Stimulated activated CD8-positive, alpha-beta memory T cell treated with anti-CD3 and anti-CD28 coated beads, Interleukin-15, amount 100 ng/mL, for 24 hours (primary cell): ENCODE measurements at places on chromosomes 7 and 10.

- DNase-seq: no peak
These were observed 582.1 kb upstream of the DPP6 start for GRCh38 chr7:153470004-153470671.

DNA sequence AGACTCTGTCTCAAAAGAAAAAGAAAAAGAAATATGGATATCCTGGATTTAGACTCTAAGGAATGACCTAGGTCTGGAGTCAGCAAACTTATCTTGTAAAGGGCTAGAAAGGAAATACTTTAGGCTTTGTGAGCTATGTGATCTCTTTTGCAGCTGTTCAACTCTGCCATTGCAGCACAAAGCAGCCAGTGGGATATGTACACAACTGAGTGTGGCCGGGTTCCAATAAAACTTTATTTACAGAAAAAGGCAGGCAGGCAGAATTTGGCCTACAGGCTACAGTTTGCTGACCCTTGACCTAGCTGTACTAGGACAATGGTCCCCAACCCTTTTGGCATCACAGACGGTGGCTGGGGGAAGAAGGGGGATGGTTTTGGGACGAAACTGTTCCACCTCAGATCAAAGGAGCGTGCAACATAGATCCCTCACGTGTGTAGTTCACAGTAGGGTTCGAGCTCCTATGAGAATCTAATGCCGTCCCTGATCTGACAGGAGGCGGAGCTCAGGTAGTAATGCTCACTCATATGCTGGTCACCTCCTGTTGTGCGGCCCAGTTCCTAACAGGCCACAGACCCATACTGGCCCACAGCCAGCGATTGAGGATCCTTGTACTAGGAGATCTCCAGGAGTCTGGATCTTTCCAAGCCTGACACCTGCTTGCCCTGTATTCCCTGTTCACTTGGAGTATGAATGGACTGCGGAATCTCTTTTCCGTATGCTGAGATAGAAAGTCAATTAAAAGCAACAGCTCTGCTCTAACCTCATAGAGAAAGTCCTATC, 63.0 kb downstream of the CUL1 start:
- DNase-seq: no peak

- DNase-seq: no peak
These were observed 37.6 kb downstream of the WBP1L start for GRCh38 chr10:102781090-102781920.

DNA sequence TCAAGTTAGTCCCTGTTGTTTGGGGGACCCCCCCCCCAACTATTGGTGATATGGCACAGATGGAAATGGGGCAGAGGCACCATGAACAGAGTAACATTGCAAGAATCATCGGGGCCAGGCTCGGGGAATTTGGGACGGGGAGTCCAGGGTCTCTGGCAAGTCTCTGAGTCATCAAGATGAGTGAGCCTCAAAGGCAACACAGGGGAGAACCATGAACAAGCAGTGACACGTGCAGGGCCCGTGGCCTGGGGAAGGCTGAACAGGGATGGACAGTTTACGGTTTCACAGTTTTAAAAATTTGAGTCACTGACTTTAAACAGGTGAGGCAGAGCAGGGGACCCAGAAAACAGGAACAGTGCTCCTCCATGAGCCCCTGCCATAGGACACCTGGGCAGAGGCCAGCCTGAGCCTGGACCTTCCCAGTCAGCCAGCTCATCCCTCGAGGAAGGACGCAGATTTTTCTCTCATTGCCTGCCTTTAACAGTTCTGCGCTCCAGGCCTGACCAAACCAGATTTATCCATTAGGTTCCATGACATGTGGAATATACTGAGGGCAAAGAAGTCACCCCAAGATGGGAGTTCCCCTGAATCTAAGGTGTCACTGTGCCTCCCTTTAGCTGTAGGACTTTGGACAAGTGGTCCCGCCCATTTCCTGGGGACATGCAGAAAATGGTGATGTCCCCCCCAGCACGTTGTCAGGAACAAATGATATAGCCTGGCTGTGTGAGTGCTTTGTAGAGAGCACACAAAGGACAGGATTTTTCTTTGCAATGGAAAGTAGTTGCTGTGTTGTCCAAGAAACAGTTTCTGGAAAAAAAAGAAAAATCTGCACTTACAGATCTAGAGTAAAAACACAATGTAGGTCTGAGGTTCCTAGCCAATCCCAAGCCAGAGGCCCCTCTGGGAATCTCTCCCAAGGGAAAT, 23.8 kb downstream of the CHST15 start:
- no peak for DNase-seq

DNA sequence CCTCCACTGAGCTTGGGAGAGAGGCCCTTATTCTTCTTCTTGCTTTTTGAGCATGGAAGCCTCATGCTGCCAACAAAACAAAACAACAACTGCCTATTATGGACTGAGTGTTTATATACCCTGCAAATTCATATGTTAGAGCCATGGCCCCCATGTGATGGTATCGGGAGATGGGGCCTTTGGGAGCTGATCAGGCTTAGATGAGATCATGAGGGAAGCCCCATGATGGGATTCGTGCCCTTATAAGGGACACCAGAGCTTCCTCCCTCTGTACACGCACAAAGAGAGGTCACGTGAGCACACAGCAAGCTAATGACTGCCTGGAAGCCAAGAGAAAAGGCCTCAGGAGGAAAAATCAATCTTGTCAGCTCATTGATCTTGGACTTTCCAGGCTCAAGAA, 235.0 kb downstream of the FANK1 start:
- DNase-seq: no peak

DNA sequence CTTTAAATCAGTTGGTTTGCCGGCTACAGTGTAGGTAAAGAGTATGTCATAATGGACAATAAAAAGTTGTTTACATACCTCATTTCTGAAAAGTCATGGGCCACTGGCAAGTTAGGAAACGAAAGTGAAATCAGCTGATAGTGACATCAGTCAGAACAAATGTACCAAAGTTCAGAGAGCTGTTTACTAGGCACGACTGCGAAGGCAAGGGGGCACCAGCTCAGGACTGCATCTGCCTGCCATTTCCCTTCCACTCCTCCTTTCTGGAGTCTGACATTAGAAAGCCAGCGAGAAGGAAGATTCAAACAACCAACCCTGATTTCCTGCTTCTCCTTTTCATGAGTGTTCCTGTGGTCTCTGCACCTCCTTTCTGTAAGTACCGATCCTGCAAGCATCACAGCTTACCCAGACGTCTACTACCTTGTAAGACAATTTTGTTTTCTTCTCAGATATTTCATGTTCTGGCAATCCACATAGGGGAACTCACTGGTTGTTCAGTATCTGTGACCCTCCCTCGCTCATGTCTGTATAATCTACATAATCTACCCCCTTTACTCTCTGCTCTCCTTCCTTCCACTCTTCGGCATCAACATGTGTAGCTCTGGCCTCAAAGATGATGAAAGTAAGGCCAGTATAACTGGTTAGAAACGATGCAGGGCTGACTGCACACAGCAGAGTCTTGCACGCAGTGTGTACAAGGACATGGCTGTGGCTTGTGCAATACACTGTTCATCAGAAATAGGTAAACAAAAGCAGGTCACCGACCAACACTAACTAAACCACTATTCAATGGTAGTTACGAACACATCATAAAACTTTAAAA, at the start of gene TMEM140:
TSS of gene TMEM140 (plus strand) at position 174 of the 823 bp plus-strand sequence. CDS start 16,370 bp downstream, outside the sequence.
- DNase-seq: no peak

- DNase-seq: no peak
These were observed 47.4 kb downstream of the LRRC4 start for GRCh38 chr7:127983804-127984332.

DNA sequence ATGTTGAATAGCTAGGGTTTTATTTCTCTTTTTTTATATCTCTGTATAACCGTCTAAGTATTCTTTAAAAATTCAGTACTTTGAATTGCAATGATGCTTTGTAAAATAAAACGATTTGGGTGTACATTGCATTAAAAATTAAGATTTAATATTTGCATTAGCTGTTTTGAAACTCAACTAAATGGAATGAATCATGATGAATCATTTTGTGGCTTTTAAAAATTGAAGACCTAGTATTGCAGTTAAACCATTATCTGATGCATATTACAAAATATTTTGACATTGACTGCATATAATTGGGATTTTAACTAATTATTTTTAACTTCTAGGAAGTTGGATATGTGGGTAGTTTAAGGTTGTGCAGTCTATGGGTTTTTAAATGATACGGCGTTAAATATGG, 314.0 kb downstream of the CDK14 start:
- no peak for DNase-seq

DNA sequence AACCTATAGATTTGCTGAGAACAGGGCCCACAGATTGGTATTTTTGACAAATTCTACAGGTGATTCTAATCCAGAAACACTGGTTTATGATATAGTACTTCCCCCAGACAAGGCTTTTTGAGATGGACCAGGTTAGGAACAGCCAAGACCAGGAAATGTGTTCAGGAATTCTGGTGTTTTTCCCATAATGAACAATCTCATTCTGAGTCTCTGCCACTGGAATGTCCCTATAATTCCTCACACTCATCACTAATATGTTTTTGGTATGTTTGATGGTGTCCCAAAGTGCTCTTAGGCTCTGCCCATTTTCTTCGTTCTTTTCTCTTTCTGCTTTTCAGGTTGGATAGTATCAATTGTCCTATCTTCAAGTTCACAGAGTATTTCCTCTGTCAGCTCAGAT, 107.2 kb upstream of the IGFBP3 start:
- DNase-seq: no peak

- DNase-seq: no peak
These were observed 67.1 kb downstream of the C10orf143 start for GRCh38 chr10:130043491-130043890.

GRCh38 chr7:17005271-17005670, 123.5 kb upstream of the AGR3 start:
- DNase-seq: no peak

- DNase-seq: no peak
These were observed 9.3 kb upstream of the PNLIPRP3 start for GRCh38 chr10:116418389-116418788.

GRCh38 chr7:48141521-48141920, 29.7 kb upstream of the ABCA13 start:
- DNase-seq: no peak

GRCh38 chr10:61465901-61466632, 12.9 kb upstream of the TMEM26 start:
- no peak for DNase-seq

DNA sequence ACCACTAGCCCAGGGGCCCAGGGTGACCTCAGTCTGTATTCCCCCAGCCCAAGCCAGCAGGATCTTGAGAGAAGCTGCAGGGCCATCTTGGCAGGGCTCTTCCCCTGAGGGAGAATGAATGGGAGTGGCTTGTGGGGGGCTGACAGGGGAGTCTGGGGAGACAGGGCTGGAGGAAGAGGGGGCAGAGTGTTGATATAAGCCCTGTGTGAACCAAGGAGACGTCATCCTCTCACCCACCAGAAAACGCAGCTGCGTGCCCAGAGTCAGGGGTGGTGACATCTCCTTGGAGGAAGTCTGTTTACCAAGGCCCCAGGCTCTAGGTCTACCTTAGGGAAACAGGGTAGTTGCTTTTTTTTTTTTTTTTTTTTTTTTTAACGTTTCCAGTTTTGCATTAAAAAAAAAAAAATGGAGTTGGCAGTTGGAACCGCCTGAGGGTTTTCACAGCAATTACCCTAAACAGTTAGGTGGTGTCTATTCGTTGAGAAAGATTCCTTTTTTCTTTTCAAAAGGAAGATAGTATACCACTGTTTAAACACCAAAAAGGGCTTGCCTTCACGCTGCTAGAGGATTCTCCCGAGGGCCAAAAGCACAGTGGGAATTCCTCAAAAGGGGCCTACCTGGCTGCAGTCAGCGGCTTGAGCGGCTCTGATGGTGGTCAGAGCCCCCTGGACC, 113.8 kb downstream of the PRPF18 start:
- DNase-seq: no peak

GRCh38 chr10:61257956-61258496, 195.2 kb downstream of the TMEM26 start:
- DNase-seq: no peak

DNA sequence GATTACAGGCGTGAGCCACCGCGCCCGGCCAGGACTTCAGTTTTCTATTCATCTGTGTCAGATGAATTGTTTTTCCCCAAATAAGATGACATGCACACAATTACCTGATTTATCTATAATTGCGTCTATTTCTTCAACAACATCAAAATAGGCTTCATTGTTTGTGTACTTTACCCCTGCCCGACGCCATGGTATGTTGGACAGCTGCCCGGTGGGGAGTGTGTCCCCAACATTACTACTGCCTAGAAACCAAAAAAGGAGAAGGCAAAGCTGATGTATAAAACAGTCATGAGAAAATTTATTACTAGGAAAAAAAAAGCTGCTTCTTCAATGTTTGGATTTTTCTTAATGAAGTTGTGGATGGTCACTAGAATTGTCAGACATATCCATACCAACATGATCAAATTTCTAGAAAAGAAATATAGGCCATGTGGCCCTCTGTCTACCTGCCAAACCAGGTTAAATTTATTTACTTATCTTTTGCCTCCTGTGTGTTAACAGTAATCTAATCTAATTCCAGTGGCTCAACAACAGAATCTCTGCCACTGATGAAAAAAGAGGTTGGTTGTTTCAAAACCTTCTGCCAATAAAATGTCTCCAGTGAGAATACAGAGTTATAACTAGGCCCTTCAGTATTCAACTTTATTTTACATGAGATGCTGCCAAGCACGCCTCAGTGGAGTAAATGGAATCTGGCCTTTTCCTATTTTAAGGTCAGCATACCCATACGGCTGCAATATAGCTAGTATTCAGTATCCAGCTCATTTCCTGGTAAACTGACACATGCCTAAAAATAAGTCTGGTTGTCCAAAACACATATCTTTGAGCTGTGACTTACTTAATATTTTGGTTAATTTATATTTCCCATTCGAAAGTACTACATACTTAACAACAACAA, 16.5 kb downstream of the AP3M1 start:
- no peak for DNase-seq

DNA sequence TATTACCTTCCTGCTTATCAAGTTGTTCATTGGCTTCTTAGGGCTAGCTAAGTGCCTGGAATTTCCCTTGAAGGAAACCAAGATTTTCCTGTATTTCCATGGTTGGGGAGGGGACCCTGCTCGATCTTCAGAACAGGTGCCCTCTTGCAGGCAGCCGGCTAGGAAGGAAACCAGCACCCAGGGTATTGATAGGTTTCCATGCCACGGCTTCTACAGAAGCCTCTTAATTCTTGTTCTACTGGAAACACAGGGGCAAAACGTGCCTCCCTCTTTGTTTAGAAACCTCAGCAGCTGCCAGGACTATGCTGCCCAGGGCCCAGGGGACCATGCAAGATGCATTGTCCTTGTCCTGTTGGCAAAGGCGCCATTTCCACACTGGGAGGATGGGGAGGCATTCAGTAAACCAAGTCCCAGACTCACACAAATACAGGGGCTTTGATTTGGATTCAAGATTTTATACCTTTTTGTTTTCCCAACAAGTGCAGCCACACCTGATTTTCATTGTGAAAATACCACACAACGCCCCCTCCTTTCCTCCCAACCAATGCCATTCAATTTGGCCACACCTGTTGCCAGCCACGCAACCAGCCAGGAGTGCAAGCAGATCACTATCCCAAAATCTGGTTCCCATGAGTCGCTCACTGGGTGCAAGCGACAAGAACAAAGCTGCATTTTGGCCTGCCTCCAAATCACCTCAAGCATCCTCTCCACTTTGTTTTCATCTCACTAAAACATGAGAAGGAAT, 29.6 kb downstream of the C10orf71 start:
- DNase-seq: no peak

GRCh38 chr7:116593359-116594075, 68.7 kb downstream of the CAV1 start:
- DNase-seq: no peak

GRCh38 chr7:131554880-131555516, 1.4 kb downstream of the PODXL start:
- no peak for DNase-seq
